Activated T-cell treated with anti-CD3 and anti-CD28 coated beads, Interleukin-2, amount 50 U/mL, for 72 hours (primary cell): ENCODE measurements at places on chromosomes 2 and 18.

DNA sequence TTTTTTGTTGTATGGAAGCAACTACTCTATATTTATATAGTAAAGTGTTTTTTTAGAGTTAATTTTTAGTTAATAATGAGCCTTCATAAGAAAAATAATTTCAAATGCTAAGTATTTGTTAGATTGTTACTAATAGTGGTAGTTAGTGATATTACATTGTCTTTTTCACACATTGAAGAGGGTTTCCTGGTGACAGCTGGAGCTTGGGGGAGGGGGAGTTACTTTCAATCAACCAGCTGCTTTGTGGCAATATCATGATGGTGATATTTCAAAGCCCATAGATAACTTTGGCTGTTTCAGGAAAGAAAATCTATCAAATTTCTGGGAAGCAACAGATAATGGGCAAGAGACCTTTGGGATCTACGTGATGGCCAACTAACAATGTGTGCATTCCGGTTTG, 4.1 kb downstream of the RHBDD1 start:
- peaks cover 74% of the 10 kb centered on the region for H3K4me1 ChIP-seq
- peak overlapping the region; percentile 79 for H3K27ac ChIP-seq
- H3K4me3 ChIP-seq: peak overlapping the region; percentile 98
- H3K27me3 ChIP-seq: no peaks in the 10 kb centered on the region

DNA sequence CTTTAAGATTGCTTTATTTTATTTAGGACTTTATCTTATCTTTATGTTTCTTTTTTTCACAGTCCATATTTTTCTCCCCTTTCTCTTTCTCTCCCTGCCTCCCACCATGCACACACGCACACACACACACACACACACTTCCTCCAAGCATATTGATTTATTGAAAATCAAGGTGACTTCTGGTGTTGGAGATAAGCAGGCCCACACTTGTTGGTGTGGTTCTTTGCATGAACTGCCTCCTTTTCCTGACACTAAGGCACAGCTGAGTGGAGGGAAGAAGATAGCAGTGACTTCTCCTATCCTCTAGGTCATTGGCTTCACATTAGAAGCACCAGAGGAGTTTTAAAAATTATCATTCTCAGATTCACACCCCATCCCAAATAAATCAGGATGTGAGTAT, 18.0 kb downstream of the TBR1 start:
- no peak overlapping the region for H3K27ac ChIP-seq
- H3K27me3 ChIP-seq: peaks cover 65% of the 10 kb centered on the region
- H3K4me3 ChIP-seq: no peak overlapping the region
- H3K36me3 ChIP-seq: peaks cover 2% of the 10 kb centered on the region

- DNase-seq: peak; percentile 25
- H3K27ac ChIP-seq: no peak overlapping the region
- peaks cover 65% of the 10 kb centered on the region for H3K4me1 ChIP-seq
- H3K4me3 ChIP-seq: peak overlapping the region; percentile 23
Observed at GRCh38 chr2:168495524-168495923, 39.5 kb downstream of the CERS6 start.

DNA sequence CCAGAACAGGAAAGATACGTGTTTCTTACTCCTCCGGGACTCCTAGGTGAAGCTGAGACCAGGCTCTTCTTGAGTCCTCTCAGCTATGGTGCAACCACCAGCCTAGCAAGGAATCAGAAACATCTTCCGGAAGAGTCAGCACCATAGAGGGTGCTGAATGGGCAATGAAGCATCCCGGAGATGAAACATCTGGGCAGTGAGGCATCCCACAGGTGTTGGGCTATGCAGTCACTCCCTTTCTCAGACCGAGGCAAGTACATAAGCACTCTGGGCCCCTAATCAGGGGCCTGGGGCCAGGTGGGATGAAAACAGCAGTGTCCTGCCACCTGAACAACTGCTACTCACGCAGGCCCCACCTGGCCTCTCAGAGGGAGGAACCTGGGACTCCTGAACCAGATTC, 1.4 kb upstream of the CAPN10 start:
- peak overlapping the region; percentile 98 for H3K4me3 ChIP-seq
- H3K27me3 ChIP-seq: no peaks in the 10 kb centered on the region
- DNase-seq: no peak
- peaks cover 56% of the 10 kb centered on the region for H3K4me1 ChIP-seq

DNA sequence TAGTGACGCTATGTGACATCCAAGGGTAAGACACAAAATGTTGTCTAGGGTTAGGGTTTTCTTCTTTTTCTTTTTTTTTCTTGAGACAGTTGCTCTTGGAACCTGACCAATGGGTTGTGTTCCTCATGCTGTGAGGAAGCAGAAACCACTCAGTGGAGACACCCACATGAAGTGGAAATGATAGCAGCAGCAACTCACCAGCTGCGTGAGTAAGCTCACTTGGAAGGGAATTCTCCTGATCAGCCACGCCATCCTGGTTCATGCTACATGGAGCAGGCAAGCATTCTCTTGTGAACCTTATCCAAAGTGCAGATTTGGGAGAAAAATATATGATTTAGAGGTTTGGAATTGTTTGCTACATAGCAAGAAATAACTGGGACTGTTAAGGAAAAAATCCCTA, 863.7 kb downstream of the EPHA4 start:
- H3K36me3 ChIP-seq: no peaks in the 10 kb centered on the region
- no peak overlapping the region for H3K27ac ChIP-seq
- DNase-seq: no peak
- peaks cover 8% of the 10 kb centered on the region for H3K27me3 ChIP-seq
- H3K4me1 ChIP-seq: no peaks in the 10 kb centered on the region

- H3K4me1 ChIP-seq: no peaks in the 10 kb centered on the region
- peaks cover 8% of the 10 kb centered on the region for H3K36me3 ChIP-seq
- no peak for DNase-seq
- H3K4me3 ChIP-seq: no peak overlapping the region
Observed at GRCh38 chr2:239110595-239111048, 262.7 kb downstream of the TWIST2 start.
